ENCODE measurements at places on chromosomes 6 and 20.

DNA sequence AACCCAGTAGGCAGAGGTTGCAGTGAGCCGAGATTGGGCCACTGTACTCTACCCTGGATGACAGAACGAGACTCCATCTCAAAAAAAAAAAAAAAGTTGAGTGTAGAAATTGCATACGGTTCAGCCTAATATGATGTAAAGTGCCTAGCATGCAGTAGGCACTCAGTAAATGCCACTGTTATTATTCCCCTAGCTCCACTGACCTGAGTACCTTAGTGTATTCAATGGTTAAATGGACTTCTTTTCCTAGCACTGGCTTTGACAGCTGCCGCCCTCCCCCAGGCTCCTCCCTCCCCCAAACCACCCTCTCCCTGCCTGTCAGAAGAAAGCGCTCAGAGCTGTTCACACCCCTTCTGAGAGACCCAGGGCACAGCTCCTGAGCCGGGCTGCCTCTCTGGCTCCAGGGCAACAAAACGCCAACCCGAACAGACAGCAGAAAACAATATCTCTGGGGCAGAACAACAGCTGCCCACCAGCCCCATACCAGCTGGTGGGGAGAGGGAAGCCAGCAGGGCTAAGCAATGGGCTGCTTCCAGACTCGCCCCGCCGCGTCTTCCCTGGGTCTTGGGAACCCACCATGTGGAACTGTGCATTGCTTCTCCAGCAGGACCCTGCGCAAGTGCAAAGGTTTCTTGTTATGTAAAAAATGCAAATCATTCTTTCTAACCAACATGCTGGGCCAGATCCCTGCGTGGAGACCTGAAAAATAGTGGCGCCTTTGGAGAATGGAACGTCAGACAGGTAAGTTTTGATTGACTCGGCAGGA, 4.5 kb downstream of the CPNE5 start:
- DNase-seq, result no peak

GRCh38 chr20:3158968-3159431, 665 bp downstream of the FASTKD5 start:
- no peak for DNase-seq

DNA sequence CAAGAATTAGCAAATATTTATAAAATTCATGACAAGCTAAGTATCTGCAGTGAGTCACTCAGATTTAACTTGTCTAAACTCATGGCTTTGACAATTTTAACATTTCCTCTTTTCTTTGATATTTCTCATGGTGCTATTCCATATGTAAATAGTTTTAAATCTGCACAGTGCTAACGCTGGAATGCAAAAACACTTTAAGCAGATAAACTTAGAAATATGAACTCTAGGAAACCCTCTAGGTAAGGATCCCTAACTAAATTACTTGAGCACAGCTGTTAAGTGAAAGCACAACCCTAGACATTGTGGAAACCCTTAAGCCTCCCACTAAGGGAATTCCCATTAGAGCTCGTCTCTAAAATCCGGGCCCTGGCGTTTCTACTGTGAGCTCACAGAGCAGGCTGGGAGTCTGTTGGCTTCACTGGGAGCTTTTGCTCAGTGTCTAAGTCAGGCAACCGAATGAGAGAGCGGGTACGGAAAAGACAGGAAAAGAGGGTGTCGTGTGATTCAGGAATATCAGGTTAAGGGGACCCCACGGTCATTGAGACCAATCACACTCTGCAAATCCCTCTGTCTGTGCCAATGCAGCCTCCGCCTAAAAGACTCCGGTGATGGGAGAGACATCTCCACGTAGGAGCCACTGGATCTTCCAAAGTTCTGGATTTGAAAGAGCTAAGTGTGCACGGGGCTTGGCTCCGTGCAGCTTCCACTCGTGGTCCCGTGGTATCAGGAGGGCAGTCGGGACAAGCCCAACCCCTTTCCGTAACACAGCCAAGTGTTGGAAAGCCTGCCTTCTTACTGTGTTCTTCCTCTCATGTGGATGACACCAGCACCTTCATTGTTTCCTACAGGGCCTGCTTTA, 112.3 kb upstream of the RPS6KA2 start:
- no peak for DNase-seq

DNA sequence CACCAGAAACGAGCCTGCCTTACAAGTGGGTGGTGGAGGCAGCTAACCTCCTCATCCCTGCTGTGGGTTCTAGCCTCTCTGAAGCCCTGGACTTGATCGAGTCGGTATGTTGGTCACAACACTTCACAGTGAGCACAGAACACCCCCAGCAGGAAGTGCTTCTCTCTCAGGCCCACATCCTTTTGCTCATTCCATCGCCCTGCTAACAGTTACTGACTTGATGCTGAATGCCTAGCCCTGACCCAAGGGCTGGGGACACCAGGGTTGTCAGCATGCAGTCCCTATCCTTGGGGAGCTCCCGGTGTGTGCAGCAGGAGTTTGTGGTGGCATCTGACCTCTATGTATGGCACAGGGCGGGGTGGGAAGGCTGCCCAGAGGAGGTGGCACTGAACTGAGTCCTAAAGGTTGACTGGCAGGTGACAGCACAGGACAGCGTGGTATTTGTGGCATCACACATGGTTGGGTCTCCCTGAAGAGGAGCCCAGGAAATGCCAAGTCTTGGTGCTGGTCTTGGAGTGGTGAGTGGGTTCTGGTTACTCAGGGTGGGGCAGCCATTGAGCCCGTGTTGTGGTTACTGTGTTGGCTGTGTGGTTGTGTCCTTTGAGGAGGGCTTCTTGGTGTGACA, 26.7 kb downstream of the GTSF1L start:
- no peak for DNase-seq

DNA sequence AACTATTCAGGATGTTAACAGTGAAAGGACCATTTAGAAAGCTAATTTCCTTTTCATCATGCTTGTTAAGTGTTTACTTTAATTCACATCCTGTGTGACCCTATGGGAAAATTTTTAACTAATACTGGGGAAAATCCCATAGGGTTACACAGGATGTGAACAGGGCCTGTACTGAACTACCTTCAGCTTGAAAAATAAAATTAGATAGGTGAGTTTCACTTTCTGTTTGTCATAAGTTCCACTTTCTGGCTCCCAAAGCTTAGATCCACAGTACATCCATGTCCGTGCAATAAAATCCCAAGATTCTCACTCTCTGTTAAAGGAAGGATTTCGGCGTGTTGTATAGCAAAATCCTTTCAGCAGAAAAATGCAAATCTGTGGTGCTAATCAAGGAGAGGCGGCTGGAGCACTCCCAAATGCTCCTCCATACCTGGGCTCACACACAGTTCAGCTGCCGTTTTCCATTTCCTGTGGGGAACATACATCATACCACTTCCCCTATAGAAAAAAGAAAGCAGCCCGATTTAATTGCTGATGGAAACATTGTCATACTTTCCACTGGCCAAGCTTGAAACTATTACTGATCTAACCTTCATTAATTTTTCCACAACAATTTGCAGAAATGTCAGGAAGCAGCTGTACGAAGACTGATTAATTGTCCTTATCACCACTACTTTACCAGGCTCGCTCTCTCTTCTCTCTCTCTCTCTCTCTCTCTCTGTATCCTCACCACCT, 125.2 kb downstream of the HIVEP2 start:
- peak; percentile 18 for DNase-seq

DNA sequence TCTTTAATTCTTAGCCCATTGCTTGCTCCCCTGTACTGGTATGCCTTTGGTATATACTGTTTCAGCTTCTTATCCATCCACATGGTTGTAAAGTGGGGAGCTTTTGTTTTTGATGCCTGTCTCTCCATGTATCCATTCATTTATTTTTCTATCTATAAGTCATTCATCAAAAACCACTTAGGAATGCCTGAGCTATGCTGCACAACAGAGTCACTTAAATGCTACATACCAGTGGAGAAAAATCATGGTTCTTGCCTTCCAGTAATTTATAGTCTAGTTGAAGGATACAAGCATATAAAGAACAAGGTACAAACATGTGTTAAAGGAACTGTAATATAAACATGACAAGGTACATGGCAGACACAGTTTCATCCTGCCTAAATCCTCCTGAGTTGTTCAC, 347.3 kb downstream of the NRN1 start:
- DNase-seq, result no peak

DNA sequence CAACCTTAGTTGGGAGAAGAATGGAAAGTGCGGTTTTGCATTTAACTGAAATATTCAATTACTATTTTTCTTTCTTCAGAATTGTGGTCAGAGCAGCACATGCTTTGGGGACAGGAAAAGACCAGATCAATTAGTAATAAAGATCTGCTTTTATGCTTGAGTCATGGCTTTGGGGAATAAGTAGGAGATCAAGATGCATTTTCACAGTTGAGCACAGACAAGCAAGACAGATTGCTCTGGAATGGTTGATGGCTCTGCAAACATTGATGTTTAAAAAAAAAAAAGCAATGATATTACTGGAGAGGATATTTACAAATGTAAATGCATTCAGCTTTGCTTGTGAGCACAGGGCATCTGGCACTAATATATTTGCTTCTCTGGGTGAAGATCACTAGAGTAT, 224.4 kb upstream of the SASH1 start:
- no peak for DNase-seq

DNA sequence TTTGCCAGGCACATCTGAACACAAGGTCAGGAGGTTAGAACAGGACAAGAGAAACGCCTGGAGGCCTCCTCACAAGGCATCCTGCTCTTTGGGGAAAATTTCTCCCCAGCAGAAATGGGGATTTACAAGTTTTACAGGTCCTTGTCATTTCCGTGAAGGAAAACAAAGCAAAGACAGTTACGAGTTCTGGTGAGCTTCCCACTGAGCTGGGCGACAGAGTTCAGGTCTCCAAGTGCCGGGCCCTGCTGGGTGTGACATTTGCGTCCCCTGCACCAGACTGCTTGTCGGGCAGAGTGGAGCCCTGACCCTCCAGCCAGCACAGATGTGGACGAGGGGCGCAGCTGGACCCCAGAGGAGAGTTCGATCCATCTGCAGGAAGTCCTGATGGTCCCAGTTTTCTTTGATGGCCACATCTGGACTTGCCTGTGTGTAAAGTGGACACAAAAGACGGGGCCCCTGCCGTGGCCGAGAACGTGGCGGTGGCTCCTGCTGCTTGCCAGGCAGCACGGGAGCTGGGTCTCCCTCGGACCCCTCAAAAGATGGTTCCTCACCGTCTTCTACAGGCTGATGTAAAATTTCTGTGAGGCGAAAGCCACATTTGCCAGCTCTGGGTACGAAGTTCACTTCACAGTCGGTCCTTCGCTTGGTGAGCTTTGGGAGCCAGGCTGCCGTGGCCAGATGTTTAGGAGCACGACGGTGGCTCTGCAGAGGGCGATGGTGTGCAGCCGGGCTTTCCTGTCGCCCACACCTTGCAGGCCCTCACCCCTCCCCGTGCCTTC, 5.2 kb upstream of the ADRM1 start:
- no peak for DNase-seq

DNA sequence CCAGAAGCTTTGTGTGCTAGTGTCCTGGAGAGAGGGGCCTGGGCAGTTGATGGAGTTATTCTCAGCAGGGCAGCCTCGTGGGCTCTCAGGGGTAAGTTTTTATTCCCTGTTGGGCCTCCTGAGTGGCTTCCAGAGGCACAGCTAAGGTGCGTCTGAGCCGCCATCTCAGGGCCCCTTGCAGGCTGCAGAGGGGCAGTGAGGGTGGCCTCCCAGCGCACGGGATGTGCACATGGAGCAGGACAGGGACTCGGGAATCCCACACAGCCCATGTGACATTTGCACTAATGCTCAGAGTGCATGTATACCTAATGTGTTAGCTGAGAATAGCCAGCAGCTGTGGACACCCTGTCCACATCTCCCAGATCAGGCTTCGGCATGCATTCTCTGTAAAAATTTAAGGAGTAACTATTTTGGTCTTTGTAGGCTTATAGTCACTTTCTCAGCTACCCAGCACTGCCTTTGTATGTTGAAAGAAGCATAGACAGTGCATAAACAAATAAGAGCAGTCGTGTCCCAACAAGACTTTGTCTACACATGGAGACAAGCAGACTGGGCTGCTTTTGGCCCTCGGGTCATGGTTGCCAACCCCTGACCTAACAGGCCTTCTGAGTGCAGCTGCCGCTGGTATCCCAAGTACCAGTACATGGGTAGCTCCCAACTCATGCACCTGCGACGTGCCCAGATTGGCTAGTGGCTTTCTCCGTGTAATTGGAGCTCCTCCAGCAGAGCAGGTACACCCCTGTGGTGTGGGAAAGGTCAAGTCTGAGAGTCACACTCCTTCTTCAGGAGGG, 18.6 kb upstream of the CST9L start:
- DNase-seq, result no peak

DNA sequence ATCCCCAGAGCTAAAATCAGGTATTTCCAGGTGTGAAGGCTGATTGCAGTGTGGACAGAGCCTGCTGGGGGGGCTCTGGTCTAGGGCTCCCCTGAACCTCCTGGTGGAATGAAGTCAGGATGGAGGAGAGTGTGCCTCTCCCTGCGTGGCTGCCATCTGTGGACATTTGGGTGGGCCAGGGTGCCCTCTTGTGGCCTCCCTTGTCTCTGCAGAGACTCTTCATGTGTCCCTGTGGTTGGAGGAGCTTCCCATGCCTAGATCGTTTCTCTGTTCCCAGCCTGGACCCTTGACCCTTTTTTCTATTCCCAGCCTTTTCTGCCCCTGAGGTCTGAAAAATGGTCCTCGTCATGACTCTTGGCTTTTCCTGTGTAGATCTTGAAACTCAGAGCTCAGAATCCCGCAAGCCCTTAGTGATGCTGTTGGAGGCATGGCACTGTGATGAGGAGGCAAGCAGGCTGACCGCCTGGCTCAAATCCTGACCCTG, 9.9 kb upstream of the PSMF1 start:
- DNase-seq, result peak; percentile 7

DNA sequence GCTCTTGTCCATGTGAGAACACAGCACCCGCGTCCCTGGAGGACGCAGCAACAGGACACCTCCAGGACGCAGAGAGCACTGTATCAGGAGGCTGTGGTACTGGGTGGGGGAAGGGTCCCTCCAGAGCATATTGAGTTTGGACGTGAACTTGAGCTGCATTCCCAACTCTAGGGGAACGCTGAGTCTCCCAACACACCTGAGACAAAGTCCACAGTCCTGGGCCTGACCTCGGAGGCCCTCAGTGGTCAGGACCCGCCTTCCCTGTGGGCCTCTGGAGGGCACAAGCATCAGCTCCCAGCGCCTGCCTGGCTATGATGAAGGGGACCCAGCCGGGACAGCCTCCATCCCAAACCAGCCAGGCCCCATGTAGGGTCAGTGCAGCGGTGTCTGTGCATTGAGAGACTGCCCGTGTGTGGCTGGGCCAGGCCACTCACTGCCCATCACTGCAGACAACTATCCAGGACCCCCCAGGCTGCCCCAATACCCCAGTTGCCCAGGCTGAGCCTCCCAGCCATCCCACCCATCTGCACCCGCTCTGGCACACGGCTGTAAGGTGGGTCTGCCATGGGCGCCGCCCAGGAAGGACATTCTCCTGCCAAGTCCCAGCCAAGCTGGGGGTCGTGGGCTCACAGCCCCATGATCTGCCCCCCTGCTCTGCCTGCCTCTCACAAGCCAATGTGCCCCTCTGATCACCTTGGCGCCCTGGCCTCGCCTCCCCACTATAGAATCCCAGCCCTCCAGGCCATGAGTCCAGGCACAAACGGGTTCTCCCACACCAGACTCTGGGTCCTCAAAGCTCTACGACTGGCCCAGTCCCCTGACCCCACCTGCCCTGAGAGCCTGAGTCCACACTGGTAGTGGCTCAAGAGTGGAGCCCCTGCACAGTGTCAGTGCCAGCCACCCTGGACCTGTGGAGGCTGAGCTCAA, 115.7 kb downstream of the TAF4 start:
- no peak for DNase-seq

Measured in activated CD4-positive, CD25-positive, alpha-beta regulatory T cell (primary cell).